Stimulated activated CD4-positive, alpha-beta T cell treated with anti-CD3 and anti-CD28 coated beads, Interleukin-4, amount 100 ng/mL, for 4 hours (primary cell): ENCODE measurements at places on chromosomes 1 and 21.

- no peak for DNase-seq
Observed at GRCh38 chr1:177130451-177130945, 34.0 kb downstream of the ASTN1 start.

- DNase-seq, result no peak
Observed at GRCh38 chr1:93965888-93966287, 56.7 kb upstream of the GCLM start.

GRCh38 chr1:80582980-80583379 is 1217.8 kb upstream of the ADGRL2 start:
- DNase-seq, result no peak

- DNase-seq, result no peak
Observed at GRCh38 chr21:35484032-35484431, 434.9 kb upstream of the RUNX1 start.

DNA sequence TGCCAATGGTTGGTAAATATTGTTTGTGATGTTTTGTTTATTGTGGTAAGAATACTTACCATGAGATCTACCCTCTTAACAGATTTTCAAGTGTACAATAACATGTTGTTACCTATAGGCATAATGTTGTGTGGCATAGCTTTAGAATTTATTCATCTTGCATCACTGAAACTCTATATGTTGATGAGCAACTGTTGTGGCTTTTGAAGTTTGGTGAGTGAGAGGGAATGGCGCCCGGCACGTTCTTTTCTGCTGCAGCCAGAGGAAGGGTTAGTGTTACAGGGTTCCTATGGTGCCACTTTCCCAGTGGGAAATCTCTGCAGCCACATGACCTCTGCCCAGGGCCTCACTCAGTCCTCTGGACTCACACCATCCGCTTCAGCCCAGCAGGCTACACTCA is 342.5 kb upstream of the ADGRL2 start:
- no peak for DNase-seq

- DNase-seq, result no peak
Observed at GRCh38 chr1:198793714-198794113, 154.9 kb downstream of the PTPRC start.

DNA sequence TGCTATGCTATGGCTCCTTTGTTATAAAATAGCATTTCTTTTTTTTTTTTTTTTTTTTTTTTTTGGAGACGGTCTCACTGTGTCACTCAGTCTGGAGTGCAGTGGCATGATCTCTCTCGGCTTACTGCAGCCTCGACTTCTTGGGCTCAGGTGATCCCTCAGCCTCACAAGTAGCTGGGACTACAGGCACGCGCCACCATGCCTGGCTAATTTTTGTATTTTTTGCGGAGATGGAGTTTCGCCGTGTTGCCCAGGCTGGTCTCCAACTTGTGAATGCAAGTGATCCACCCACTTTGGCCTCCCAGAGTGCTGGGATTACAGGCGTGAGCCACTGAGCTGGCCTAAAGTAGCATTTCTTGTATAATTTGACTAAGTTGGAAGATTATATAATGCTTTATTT is 10.8 kb downstream of the CAMTA1 start:
- DNase-seq, result no peak

GRCh38 chr1:97385536-97386277 is 535.1 kb downstream of the DPYD start:
- no peak for DNase-seq

GRCh38 chr1:56712150-56712549 is 67.0 kb downstream of the PRKAA2 start:
- DNase-seq, result no peak

DNA sequence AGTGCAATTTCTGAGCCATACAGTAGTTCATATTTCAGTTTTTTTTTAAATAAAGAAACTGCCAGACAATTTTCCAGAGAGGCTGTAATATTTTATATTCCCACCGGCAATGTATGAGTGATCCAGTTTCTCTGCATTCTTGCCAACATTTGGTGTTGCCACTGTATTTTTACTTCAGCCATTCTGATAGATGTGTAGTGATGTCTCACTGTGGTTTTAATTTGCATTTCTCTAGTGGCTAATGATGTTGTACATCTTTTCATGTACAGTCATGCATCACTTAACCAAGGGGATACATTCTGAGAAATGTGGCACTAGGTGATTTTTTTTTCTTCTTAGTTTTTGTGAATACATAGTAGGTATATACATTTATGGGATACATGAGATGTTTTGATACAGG is 99.6 kb downstream of the CENPF start:
- DNase-seq, result no peak

DNA sequence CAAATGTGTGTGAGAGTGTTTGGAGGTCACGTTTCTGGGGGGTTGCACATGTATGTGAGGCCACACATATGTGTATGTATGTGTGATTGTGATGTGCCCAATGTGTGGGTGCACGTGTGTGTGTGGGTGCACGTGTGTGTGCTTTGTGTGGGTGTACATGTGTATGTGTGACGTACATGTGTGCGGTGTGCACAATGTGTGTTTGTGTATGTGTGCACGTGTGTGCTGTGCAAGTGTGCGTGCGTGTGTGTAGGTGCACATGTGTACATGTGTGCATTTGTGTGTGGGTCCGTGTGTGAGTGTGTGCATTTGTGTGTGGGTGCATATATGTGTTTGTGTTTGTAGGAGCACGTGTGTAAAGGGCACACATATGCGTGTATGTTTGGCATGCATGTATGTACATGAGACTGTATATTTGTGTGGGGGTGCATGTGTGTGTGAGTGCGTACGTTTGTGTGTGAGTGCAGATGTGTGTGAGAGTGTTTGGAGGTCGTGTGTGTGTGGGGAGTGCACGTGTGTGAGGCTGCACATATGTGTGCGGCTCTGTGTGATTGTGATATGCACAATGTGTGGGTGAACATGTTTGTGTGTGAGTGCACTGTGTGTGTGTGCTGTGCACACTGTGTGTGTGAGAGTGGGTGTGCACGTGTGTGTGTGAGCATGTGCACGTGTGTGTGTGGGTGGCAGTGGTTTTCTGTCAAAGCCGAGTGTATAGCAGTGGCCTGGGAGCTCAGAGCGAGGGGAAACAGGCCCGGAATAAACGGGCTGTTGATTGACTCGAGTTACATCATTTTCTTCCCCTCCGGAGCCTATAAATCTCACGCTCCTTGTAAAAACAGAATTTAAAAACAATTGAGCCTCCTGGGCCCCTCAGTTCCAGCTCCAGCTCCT is 132.7 kb upstream of the ARHGEF16 start:
- no peak for DNase-seq

- no peak for DNase-seq
Observed at GRCh38 chr1:175853681-175854080, 110.3 kb upstream of the TNR start.

GRCh38 chr1:161382214-161383019 is 14.7 kb upstream of the CFAP126 start:
- no peak for DNase-seq

DNA sequence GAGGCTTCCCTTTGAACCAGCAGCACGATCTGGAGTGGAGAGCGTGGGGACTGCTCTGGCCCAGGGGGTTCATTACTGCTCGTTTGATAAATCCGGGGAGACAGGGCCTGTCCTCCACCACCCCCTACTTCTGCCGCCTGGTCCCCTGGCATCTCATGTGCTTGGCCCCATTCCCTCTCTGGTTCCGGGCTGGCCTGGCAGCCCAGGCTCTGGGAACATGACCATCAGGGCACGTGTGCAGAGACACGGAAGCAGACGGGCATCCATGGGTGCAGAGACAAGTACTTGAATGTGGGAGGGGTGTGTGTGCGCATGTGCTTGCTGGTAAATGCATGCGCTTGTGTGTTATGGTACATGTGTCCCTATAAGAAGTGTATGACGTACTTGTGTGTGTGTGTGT is 75.5 kb downstream of the KIRREL1 start:
- no peak for DNase-seq

DNA sequence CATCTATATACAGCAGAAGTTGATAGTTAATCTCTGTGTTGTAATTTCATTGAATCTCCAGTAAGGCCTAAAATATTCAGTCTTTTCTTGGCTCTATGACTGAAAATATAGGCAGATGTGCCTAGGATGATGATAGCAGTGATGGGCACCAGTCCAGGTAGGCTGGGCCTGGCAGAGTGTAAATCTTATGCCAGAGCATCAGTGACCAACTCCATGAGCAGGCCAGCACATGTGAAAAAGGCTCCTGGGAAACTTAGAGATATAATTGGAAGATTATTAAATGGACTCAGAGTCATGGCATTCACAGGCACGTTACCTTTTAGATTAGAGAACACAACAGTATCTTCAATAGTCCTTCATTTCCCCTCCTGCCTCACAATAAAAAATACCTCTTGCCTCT is 20.7 kb upstream of the CYYR1 start:
- no peak for DNase-seq

- no peak for DNase-seq
Observed at GRCh38 chr1:147773215-147773715, 12.9 kb upstream of the GJA5 start.
